ENCODE measurements at places on chromosomes 2 and 18. TPM values are rescaled to one million over a fixed set of nuclear protein-coding genes. Genes with fewer than 3 reads are reported as not detected.

- no peaks in the 10 kb centered on the region for H3K4me1 ChIP-seq
- no peaks in the 10 kb centered on the region for H3K27me3 ChIP-seq
- DNase-seq: no peak
These were observed 206.9 kb downstream of the ARL4C start for GRCh38 chr2:234289834-234290590.

- no peaks in the 10 kb centered on the region for H3K27me3 ChIP-seq
- no peak overlapping the region for H3K27ac ChIP-seq
- no peak for DNase-seq
- H3K4me1 ChIP-seq: peaks cover 8% of the 10 kb centered on the region
- no peaks in the 10 kb centered on the region for H3K36me3 ChIP-seq
- H3K4me3 ChIP-seq: no peak overlapping the region
These were observed 20.4 kb upstream of the TDRD15 start for GRCh38 chr2:21103274-21103891.

DNA sequence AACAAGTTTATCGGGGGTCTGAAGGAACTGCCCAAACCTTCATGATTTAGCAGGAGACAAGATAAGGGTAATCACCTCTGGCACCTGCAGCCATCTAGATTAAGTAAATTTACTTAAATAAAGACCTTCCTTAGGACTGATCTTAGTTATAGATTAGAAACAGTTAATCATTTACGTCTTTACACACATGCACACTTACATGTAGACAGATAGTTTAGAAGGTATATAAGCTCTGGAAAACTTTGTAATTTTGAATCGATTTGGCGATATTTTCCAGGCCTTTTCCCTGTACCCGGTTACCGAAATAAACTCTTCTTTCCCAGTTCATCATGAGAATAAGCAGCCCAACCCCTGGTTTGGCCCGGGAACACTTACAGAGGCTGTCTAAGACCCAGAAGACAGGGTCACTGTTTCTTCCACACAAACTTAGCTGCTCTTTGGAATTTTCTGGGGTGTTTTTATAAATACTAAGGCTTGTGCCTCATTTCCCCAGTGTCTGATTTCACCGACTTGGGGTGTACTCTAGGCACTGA is 560 bp upstream of the SKA1 start:
- DNase-seq: no peak
- H3K4me1 ChIP-seq: no peaks in the 10 kb centered on the region
- peak overlapping the region; percentile 72 for H3K27ac ChIP-seq
- no peaks in the 10 kb centered on the region for H3K36me3 ChIP-seq
- H3K27me3 ChIP-seq: no peaks in the 10 kb centered on the region
- H3K4me3 ChIP-seq: peak overlapping the region; percentile 70

ZNF512 gene
- total RNA-seq: 64.8 TPM

C2orf80 gene
- not detected for total RNA-seq

PLEK gene
- 1.5 TPM for total RNA-seq

Measured in ascending aorta (tissue), 2 donors.